T-helper 9 cell (primary cell): ENCODE measurements at places on chromosomes 2 and 18.

GRCh38 chr2:205287316-205287715 lies 395.0 kb upstream of the NRP2 start:
- DNase-seq = no peak

GRCh38 chr2:61463769-61464475 lies 7.0 kb downstream of the USP34 start:
- no peak for DNase-seq

DNA sequence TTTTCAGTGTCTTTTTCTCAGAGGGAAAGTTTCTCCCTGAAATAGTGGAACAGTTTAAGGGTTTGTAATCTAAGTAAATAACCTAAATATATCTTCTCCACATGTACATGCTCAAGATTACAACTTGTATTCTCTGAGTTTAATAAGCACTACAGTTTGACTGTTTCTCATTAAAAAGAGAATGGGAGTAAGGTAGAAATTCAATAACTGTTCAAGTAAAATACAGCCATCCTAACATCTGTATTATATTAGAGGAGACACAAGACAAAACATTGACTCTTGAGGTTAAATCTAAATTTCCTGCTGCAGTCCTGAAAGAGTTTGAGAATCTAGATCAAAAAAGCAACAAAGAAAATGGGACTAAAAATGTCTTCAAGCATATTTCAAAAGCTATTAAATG lies 73.0 kb upstream of the ZNF397 start:
- DNase-seq = no peak

DNA sequence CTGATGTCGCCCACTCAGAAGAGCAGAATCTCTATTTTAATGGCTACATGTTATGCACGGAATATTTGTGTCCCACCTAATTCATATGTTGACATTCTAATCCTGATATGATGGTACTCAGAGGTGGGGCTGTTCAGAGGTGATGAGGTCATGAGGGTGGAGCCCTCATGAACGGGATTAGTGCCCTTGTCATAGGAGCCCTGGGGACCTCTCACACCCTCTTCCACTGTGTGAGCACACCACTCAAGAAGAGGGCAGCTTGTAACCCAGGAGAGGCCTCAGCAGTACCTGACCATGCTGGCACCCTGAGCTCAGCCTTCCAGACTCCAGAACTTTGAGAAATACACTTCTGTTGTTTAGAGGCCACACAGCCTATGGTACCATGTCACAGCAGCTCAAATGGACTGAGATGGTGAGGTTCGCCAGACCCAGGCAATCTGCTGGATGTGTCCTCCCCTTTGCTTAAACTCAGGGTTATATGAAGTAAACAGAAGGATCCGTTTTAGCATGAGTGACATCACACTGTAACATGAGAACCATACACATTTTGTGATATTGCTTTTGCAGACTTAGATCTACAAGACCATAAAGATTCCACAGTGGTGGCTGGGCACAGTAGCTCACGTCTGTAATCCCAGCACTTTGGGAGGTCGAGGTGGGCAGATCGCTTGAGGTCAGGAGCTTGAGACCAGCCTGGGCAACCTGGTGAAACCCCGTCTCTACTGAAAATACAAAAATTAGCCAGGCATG lies 48.7 kb downstream of the ATOH8 start:
- no peak for DNase-seq

GRCh38 chr18:29076645-29077044 lies 899.7 kb upstream of the CDH2 start:
- no peak for DNase-seq

DNA sequence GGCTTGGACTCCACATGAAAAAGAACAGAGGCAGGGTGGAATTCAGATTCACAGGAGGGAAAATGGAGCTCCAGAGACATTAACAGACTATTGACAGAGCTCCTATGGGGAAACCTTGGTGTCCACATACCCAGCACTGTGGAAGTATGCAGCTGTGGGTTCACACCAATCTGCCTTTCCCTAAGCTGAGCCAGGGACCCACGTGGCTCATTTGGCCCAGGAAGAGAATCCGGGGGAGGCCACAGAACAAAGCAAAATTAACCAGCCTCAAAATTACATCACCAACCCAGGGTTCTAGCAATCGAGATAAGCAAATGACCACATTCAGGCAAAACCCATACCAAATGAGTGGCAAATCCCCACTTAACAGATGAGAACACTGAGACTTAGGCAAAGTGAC lies 105.8 kb upstream of the TWIST2 start:
- DNase-seq = no peak

- no peak for DNase-seq
Observed at GRCh38 chr2:40243581-40244187, 208.2 kb downstream of the SLC8A1 start.
